ENCODE measurements at places on chromosomes 6 and 20.

DNA sequence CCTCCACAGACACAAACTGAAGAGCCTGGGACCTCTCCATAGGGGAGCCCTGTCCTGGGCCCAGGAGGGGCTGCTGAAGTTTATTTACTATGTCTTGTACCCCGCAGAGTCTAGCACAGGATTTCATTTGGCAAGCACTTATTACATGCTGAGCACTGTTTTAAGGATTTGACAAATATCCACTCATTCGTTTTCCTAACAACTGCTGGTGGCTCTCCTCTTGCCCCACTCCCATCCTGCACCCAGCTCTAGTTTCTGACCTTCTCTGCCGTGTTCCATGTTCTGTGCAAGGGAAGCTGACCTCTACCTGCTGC, 127.0 kb upstream of the MAFB start:
- DNase-seq = no peak

- DNase-seq = no peak
Measured at GRCh38 chr20:11020712-11021111, 346.9 kb upstream of the JAG1 start.

DNA sequence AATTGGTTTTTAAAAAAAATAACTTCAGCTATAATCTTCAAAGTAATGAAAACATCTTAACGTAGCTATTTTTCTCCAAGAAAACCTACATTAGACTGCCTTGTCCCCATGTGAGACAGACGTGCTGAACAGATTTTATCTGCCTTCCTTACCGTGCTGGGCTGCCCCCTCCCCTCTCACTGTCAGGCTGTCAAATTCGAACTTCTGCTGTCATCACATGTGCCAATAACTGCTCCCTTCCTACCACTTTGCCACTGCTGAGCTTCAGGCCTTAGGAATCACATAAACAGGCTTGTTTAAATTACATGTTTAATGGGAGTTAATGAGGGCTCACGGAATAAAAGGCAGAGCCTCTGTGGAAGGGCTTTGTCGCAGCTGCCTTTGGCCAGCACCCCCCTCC, 77.0 kb upstream of the NHSL1 start:
- no peak for DNase-seq

- DNase-seq = no peak
Measured at GRCh38 chr6:88499845-88500699, 333.9 kb upstream of the CNR1 start.

DNA sequence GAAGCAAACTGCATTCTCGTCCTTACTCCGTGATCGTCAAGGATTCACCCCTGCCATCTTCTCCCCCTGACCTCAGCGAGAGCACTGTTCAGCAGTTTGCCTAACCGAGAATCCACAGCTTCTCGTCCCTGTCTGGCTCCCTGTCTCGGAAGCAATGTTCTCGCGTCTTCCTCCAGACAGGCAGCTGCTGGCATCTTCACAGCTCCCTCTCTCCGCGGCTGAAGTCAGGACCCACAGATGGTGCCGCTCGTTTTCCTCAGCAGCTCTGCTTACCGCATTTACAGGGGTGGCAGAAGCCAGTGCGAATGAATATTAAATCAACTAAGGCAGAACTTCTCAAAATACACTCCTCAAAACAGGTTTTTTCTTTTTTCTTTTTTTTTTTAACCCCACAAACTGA, 18.9 kb upstream of the SLC22A2 start:
- DNase-seq = no peak

GRCh38 chr20:17504898-17505635, 26.1 kb downstream of the BFSP1 start:
- no peak for DNase-seq

- no peak for DNase-seq
Measured at GRCh38 chr6:28211840-28212509, 13.1 kb upstream of the ZSCAN9 start.

Data from cortex of kidney (tissue), 1 donor.